ENCODE measurements at places on chromosomes 12 and 14. TPM values are rescaled to one million over a fixed set of nuclear protein-coding genes. Genes with fewer than 3 reads are reported as not detected.

- no peak overlapping the region for H3K27ac ChIP-seq
- H3K27me3 ChIP-seq = peaks cover 5% of the 10 kb centered on the region
- H3K4me3 ChIP-seq = no peak overlapping the region
- DNase-seq = no peak
- H3K4me1 ChIP-seq = no peaks in the 10 kb centered on the region
- H3K36me3 ChIP-seq = peaks cover 3% of the 10 kb centered on the region
Observed at GRCh38 chr14:92443167-92443566, 70.4 kb upstream of the RIN3 start.

- H3K36me3 ChIP-seq = peaks cover 6% of the 10 kb centered on the region
- no peak for DNase-seq
- peaks cover 2% of the 10 kb centered on the region for H3K27me3 ChIP-seq
- no peak overlapping the region for H3K27ac ChIP-seq
- H3K4me1 ChIP-seq = peaks cover 16% of the 10 kb centered on the region
Observed at GRCh38 chr12:68003777-68004176, 14.5 kb downstream of the IFNG-AS1 start.

DNA sequence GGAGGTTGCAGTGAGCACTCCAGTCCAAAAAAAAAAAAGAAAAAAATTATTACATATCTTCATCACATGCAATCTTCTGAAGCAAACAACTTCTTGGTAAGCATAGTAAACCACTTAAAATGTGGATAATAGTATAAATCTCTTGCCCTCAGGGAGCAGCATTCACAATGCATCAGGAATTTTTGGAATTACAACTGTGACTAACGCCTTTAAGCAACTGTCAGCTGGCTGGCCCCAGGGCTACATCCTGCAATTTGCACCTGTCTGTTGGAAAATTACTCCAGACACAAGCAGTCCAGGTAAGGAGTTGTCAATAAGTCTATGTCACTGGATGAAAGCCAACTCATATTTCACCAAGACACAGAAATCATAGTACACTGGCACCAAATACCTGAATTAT is 5.5 kb upstream of the SLC7A7 start:
- no peak overlapping the region for H3K27ac ChIP-seq
- H3K4me1 ChIP-seq = peaks cover 40% of the 10 kb centered on the region

DNA sequence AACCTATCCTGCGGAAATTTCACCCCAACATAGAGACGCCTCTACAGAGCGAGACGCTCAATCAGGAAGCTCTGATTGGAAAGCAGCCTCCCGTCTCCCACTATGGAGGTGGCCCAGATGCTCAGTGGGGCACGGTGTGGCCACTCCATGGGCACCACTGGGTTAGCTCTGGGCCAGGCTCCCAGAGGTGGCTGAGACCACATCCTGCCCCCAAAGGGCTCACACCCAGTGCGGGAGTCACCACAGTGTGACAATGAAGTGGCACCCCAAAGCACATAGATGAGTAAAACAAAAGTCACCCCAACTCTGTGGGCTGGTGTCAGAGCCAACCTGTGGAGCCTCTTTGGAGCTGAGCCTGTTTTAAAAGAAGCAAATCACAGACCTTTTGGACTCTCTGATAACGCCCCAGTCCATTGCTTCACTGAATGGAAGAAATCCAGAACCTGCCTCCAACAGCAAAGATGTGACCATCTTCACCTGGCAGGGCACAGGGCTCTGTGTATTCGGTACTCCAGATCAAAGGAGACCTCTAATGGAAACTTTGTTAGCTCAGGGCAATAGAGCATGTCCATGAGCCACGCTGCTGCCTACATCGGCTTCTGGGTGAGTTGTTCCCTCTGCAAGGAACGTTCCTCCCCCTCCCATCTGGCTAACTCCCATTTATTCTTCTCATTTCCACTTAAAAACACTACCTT is 19.6 kb downstream of the CLMN start:
- peaks cover 9% of the 10 kb centered on the region for H3K27me3 ChIP-seq
- no peak overlapping the region for H3K27ac ChIP-seq
- no peaks in the 10 kb centered on the region for H3K4me1 ChIP-seq
- H3K4me3 ChIP-seq = no peak overlapping the region

DNA sequence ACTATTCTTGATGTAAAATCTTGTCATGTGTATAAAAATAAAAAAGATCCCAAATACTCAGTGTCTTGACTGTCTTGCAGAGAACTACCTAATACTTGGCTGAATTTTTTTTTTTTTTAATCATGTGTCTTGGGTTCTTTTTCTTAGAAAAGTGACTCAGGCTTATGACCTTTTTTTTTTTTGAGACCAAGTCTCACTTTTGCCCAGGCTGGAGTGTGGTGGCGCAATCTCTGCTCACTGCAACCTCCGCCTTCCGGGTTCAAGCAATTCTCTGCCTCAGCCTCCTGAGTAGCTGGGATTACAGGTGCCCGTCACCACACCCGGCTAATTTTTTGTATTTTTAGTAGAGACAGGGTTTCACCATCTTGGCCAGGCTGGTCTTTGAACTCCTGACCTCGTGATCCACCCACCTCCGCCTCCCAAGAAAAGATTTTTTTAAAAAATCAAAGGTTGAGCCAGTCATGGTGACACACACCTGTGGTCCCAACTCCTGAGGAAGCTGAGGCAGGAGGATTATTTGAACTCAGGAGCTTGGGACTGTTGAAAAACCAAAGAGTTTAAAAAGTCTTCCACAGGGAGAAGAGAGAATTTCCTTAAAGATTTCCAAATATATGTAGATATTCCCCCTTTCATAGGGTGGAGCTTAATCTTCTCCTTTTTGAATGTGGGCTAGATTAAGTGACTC is 17.7 kb upstream of the TDG start:
- no peak overlapping the region for H3K4me3 ChIP-seq
- H3K4me1 ChIP-seq = no peaks in the 10 kb centered on the region
- H3K27me3 ChIP-seq = no peaks in the 10 kb centered on the region
- DNase-seq = no peak
- peaks cover 34% of the 10 kb centered on the region for H3K36me3 ChIP-seq
- H3K27ac ChIP-seq = no peak overlapping the region

GRCh38 chr12:96258104-96258961 is 64.2 kb downstream of the ELK3 start:
- peak overlapping the region; percentile 85 for H3K27ac ChIP-seq
- peaks cover 14% of the 10 kb centered on the region for H3K27me3 ChIP-seq
- H3K36me3 ChIP-seq = peaks cover 40% of the 10 kb centered on the region
- DNase-seq = no peak
- peak overlapping the region; percentile 4 for H3K4me3 ChIP-seq
- H3K4me1 ChIP-seq = peaks cover 28% of the 10 kb centered on the region

GRCh38 chr14:91397965-91398591 is 19.5 kb downstream of the CCDC88C start:
- H3K27ac ChIP-seq = no peak overlapping the region
- peaks cover 3% of the 10 kb centered on the region for H3K36me3 ChIP-seq
- peaks cover 11% of the 10 kb centered on the region for H3K27me3 ChIP-seq

GRCh38 chr12:82930301-82930700 is 243.6 kb downstream of the TMTC2 start:
- no peaks in the 10 kb centered on the region for H3K4me1 ChIP-seq
- DNase-seq = no peak
- H3K4me3 ChIP-seq = no peak overlapping the region

DNA sequence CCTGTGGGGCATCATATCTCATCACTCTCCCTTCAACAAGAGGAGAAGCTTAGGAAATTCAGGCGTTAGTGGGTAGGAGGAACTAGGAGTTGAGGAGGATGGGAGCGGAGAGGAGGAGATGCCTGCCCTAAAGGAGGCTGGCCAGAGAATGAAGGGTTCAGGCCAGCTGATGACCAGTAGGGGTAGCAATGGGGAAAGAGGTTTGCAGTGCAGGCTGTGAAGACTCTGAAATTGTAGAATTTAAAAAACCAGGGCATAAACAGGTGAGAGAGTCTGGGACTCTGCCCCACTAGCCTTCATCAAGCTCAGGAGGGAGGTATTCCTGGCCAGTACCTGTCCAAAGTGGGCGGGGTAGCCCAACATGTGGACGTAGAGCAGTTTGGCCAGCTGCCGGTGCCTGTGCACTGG is 809 bp downstream of the AP1G2 start:
- peaks cover 18% of the 10 kb centered on the region for H3K27me3 ChIP-seq
- no peak overlapping the region for H3K27ac ChIP-seq
- DNase-seq = no peak
- peak overlapping the region; percentile 97 for H3K4me3 ChIP-seq

- H3K4me3 ChIP-seq = no peak overlapping the region
- no peaks in the 10 kb centered on the region for H3K36me3 ChIP-seq
- no peaks in the 10 kb centered on the region for H3K4me1 ChIP-seq
- no peaks in the 10 kb centered on the region for H3K27me3 ChIP-seq
- no peak overlapping the region for H3K27ac ChIP-seq
- no peak for DNase-seq
Observed at GRCh38 chr12:67046062-67046461, 223.1 kb upstream of the CAND1 start.

DNA sequence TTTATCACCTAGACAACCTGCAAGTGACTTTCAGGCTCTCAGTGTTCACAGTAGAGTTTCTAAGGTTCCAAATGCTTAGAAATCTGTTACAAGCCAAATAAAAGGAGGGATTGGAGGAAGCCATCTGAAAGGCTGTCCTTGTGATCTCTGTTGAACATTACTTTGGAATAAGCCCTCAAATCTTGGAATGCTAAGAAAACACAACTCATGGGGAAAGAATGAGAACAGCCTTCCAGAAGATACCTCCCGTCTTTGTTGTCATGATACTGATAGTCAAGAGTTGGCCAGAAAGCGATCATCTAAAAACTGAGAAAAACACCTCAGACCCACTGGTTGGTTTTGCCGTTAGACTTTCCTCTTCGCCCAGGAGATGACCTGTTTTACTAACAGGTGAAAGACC is 44.4 kb upstream of the KCNK13 start:
- peaks cover 44% of the 10 kb centered on the region for H3K36me3 ChIP-seq
- no peak for DNase-seq
- peaks cover 2% of the 10 kb centered on the region for H3K4me1 ChIP-seq
- H3K27ac ChIP-seq = no peak overlapping the region
- peaks cover 3% of the 10 kb centered on the region for H3K27me3 ChIP-seq

- peaks cover 28% of the 10 kb centered on the region for H3K4me1 ChIP-seq
- H3K4me3 ChIP-seq = no peak overlapping the region
- DNase-seq = no peak
- no peaks in the 10 kb centered on the region for H3K27me3 ChIP-seq
Observed at GRCh38 chr12:106415134-106415533, 57.6 kb downstream of the POLR3B start.

DNA sequence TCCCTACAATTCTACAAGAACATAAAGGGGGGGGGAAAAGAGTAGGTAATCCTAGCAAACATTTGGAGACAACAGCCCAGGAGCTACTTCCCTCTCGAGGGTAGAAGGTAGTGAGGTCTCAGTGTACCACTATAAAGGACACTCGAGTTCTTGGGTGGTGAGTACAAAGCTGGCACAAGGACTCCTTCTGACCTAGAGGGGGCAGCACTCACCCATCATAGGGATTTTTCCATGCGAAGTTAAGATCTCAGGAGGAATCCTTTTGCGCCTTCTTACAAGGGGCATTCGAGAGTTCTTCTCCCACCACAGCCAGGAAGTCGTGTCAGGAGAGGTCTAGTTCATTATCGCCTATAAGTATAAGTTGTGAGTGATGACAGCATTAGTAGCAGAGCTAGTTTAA is 200.2 kb upstream of the RBM19 start:
- no peaks in the 10 kb centered on the region for H3K27me3 ChIP-seq
- DNase-seq = peak; percentile 62
- no peak overlapping the region for H3K4me3 ChIP-seq
- H3K36me3 ChIP-seq = no peaks in the 10 kb centered on the region

DNA sequence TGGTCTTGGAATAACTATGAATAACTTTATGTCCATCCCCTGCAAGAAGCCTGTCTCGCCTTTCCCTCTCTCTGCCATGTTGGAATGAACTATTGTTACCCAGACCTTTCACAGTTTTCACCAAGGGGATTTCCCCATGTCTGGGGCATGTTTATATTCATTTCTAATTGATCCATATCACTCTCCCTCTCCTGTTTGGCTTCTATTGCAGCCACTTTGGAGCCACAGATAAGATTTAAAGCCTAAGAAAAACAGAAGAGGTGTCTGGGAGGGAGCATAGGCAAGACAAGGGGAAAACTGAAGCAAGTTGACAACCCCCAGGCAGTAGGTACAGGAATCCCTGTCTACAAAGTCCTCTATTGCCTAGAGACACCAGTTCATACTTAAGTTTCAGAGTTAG is 41.0 kb upstream of the FOXJ2 start:
- no peaks in the 10 kb centered on the region for H3K27me3 ChIP-seq
- H3K4me1 ChIP-seq = peaks cover 23% of the 10 kb centered on the region

DNA sequence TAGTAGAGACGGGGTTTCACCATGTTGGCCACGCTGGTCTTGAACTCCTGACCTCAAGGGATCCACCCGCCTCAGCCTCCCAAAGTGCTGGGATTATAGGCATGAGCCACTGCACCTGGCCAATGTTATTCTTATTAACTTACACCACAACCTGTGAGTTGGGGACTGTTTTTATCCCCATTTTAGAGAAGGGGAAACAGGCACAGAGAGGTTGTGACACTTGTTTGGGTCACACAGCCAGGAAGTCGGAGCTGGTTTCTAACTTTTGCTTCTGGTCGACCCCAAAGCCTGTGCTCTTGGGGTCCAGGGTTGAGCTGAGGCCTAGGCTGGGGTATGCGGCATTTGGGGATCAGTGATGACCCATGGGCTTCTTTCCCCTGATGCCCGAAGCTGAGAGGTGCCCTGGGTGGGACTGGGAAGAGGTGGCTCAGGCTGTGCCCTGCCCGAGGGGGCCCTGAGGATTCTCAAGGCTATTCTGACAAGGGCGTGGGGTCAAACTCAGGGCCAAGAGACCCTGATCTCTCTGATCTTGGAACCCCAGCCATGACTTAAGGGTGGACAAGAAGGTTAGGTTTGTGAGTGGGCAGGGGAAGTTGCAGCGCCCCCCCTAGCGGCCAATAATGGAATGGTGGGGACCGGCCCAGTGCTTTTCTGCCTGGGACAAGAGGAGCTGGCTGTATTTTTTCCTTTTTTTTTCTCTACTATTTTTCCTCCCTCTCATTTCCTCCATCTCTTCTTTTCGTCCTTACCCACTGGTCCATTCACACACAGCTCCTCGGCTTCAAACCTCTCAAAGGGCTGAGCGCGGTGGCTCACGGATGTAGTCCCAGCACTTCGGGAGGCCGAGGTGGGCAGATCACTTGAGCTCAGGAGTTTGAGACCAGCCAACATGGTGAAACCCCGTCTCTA is 3.0 kb downstream of the SDSL start:
- no peak overlapping the region for H3K27ac ChIP-seq
- no peaks in the 10 kb centered on the region for H3K4me1 ChIP-seq
- H3K27me3 ChIP-seq = peaks cover 1% of the 10 kb centered on the region

- DNase-seq = no peak
- peak overlapping the region; percentile 10 for H3K27ac ChIP-seq
- H3K27me3 ChIP-seq = peaks cover 12% of the 10 kb centered on the region
- H3K36me3 ChIP-seq = peaks cover 14% of the 10 kb centered on the region
Observed at GRCh38 chr12:132307976-132308852, 21.2 kb downstream of the GALNT9 start.

The FKBP11 gene
- 16.0 TPM for total RNA-seq

The SLC25A47 gene
- not detected for total RNA-seq

The SLC5A8 gene
- not detected for total RNA-seq

The TMEM253 gene
- total RNA-seq = 0.90 TPM

The GARIN6 gene
- not detected for total RNA-seq

All from endothelial cell (in vitro differentiated cells).